Naive thymus-derived CD4-positive, alpha-beta T cell (primary cell): ENCODE measurements at places on chromosomes 12 and 14. TPM values are rescaled to one million over a fixed set of nuclear protein-coding genes. Genes with fewer than 3 reads are reported as not detected.

Gene TRIM9
- 1.7 TPM for total RNA-seq

Gene KIF5A
- total RNA-seq, result 1.0 TPM

Gene LRRK2
- 0.16 TPM for total RNA-seq

Gene GRIP1
- 6.5 TPM for total RNA-seq

Gene CLEC4C
- not detected for total RNA-seq

Gene VWF
- total RNA-seq, result not detected

Gene RNASE7
- total RNA-seq, result not detected in 2 replicates

GRCh38 chr12:51269174-51270066 lies 795 bp downstream of the SMAGP start:
- peak overlapping the region; percentile 50 for H3K27ac ChIP-seq
- H3K4me1 ChIP-seq, result peaks cover 25% of the 10 kb centered on the region
- no peaks in the 10 kb centered on the region for H3K36me3 ChIP-seq
- no peaks in the 10 kb centered on the region for H3K27me3 ChIP-seq
- H3K4me3 ChIP-seq, result peak overlapping the region; percentile 50
- peak; percentile 51 for DNase-seq

DNA sequence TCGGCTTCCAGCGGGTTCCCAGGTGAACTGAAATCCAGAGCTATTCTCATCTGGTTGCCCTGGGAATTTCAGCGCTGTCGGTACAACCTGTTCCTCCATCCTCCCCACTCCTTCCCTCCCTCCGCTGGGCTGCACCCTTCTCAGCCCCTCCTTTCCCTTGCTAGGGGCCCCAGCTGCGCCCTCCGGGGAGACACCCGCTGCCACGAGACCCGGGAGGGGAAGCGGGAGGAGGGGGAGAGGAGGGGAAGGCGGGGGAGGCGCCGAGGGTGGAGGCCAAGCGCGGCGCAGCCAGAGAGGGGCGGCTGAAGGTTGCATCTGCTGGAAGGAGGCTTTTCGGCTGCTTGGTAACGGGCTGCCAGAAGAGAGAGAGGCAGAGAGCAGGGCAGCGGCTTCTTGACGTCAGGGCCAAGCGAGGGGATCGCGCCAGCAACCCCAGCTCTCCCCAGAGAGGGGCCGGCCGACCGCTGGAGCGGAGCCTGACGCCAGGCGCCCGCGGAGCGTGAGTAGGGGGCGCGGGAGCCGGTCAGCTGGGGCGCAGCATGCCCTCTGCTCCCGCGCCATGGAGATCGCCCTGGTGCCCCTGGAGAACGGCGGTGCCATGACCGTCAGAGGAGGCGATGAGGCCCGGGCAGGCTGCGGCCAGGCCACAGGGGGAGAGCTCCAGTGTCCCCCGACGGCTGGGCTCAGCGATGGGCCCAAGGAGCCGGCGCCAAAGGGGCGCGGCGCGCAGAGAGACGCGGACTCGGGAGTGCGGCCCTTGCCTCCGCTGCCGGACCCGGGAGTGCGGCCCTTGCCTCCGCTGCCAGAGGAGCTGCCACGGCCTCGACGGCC lies at the start of gene KCNA5:
Gene KCNA5, plus strand, starts transcription at position 291 of the 831 bp plus-strand sequence. Its CDS starts 269 bp downstream, at position 560.
- no peak within 1 kb of the TSS for H3K27ac ChIP-seq
- H3K4me3 ChIP-seq, result no peak within 1 kb of the TSS
- no peaks in the 10 kb centered on the region for H3K4me1 ChIP-seq
- H3K27me3 ChIP-seq, result peaks cover 6% of the 10 kb centered on the region
- no peaks in the 10 kb centered on the region for H3K36me3 ChIP-seq
- no peak for DNase-seq

- H3K4me3 ChIP-seq, result no peak overlapping the region
- H3K36me3 ChIP-seq, result no peaks in the 10 kb centered on the region
- no peaks in the 10 kb centered on the region for H3K4me1 ChIP-seq
- DNase-seq, result no peak
Observed at GRCh38 chr14:102504328-102504999, 5.1 kb downstream of the ANKRD9 start.

- H3K4me1 ChIP-seq, result peaks cover 14% of the 10 kb centered on the region
- no peak overlapping the region for H3K4me3 ChIP-seq
- no peak overlapping the region for H3K27ac ChIP-seq
- no peaks in the 10 kb centered on the region for H3K36me3 ChIP-seq
- DNase-seq, result no peak
Observed at GRCh38 chr12:11807458-11807857, 158.0 kb downstream of the ETV6 start.

- DNase-seq, result no peak
- no peaks in the 10 kb centered on the region for H3K36me3 ChIP-seq
- no peaks in the 10 kb centered on the region for H3K4me1 ChIP-seq
Observed at GRCh38 chr12:90124914-90125313, 416.3 kb upstream of the ATP2B1 start.

DNA sequence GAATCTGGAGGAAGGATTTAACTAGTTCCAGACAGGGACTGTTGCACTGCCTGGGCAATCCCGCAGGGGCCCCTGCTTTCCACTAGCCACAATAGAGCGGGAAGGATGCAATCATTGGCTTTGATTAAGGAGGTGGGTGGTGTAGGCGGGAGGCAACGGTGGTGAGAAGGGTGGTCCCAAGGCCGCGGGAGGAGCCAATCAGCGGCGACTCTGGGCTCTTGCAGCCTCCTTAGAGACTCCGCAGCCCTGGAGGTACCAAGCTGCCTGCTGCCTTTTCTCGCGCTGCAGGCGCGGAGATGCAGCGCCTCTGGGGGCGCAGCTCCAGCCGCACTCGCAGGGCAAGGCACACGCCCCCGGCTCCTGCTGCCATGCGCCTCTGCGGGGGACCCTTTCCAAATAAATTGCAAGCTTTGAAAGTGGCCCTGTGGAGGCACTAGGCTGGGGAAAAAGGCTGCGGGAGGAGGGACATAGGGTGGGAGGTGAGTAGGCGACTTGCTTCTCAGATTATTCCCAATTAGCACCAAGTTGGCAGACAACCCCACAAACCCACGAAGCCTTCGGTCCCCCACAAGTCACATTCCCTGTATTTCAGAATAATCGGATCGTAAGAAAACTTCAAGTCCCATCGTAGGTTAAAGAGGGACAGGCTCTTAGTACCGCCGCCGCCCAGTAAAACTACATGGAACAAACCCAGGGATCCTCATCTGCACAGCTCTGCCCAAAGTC lies 858 bp upstream of the KCNA1 start:
- H3K36me3 ChIP-seq, result no peaks in the 10 kb centered on the region
- no peak for DNase-seq
- no peaks in the 10 kb centered on the region for H3K27me3 ChIP-seq
- H3K27ac ChIP-seq, result no peak overlapping the region
- no peak overlapping the region for H3K4me3 ChIP-seq
- H3K4me1 ChIP-seq, result peaks cover 3% of the 10 kb centered on the region

GRCh38 chr14:46490238-46490685 lies 161.3 kb downstream of the RPL10L start:
- H3K27me3 ChIP-seq, result no peaks in the 10 kb centered on the region
- no peak overlapping the region for H3K4me3 ChIP-seq
- no peaks in the 10 kb centered on the region for H3K36me3 ChIP-seq
- no peak overlapping the region for H3K27ac ChIP-seq

DNA sequence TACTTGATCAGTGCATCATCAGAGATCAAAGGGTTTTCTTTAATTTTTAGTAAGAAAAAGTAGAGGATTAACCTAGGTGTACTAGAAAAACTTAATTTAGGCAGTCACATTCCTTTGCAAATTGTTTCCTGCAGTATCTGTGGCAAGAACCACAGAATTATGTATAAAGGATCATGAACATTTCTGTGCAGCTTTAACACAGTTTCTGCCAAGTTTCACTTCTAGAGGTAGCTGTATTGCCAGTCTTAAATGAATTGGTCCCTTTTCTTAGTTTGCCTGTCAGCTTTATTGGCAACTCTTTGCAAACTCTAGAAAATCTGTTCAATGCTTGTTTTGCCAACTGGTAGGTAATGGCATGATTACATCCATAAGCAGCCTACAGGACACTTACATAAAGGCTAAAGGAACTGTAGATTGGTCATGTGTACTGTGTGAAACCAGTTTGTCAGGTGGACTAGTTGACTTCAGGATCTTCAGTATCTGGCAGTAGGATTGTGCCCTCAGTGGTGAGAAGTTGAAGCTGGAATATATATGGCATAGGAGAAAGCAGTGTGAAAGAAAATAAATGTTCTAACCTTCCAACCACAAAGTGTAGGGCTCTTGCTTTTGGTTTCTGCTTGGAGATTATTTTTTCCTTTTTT lies 75.9 kb downstream of the TTLL5 start:
- no peak overlapping the region for H3K27ac ChIP-seq
- H3K27me3 ChIP-seq, result no peaks in the 10 kb centered on the region
- H3K4me1 ChIP-seq, result no peaks in the 10 kb centered on the region
- no peak overlapping the region for H3K4me3 ChIP-seq
- H3K36me3 ChIP-seq, result no peaks in the 10 kb centered on the region

- H3K4me3 ChIP-seq, result no peak overlapping the region
- no peaks in the 10 kb centered on the region for H3K36me3 ChIP-seq
- no peaks in the 10 kb centered on the region for H3K4me1 ChIP-seq
- H3K27me3 ChIP-seq, result no peaks in the 10 kb centered on the region
- H3K27ac ChIP-seq, result no peak overlapping the region
Observed at GRCh38 chr14:34334329-34334728, 127.7 kb downstream of the SPTSSA start.

DNA sequence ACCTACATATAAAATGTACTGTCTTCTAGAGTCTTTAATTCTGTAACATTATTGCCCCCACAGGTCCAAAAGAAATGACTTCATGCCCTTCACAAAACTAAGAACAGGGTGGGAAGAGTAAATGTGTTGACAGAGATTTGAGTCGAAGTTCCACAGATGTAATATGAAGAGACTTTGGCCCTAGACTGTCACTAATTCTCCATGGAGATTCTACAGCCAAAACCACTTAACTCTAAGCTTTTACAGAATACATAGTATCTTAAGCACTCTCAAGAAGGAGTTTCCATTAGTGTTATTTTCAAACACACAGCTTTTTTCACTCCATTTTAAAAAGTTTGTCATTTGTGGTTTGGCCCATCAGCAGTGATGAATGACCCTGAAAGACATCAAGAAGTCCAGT lies 56.3 kb downstream of the ABCC9 start:
- H3K27ac ChIP-seq, result no peak overlapping the region
- DNase-seq, result no peak
- H3K4me1 ChIP-seq, result no peaks in the 10 kb centered on the region
- no peaks in the 10 kb centered on the region for H3K36me3 ChIP-seq
- H3K27me3 ChIP-seq, result no peaks in the 10 kb centered on the region
- H3K4me3 ChIP-seq, result no peak overlapping the region

- no peak overlapping the region for H3K27ac ChIP-seq
- no peaks in the 10 kb centered on the region for H3K36me3 ChIP-seq
- DNase-seq, result no peak
- no peak overlapping the region for H3K4me3 ChIP-seq
- no peaks in the 10 kb centered on the region for H3K4me1 ChIP-seq
Observed at GRCh38 chr12:86233126-86233525, 23.1 kb downstream of the MGAT4C start.

GRCh38 chr14:36439766-36440165 lies 80.3 kb downstream of the NKX2-1 start:
- H3K27me3 ChIP-seq, result no peaks in the 10 kb centered on the region
- H3K36me3 ChIP-seq, result no peaks in the 10 kb centered on the region
- DNase-seq, result no peak
- no peak overlapping the region for H3K4me3 ChIP-seq
- no peak overlapping the region for H3K27ac ChIP-seq

DNA sequence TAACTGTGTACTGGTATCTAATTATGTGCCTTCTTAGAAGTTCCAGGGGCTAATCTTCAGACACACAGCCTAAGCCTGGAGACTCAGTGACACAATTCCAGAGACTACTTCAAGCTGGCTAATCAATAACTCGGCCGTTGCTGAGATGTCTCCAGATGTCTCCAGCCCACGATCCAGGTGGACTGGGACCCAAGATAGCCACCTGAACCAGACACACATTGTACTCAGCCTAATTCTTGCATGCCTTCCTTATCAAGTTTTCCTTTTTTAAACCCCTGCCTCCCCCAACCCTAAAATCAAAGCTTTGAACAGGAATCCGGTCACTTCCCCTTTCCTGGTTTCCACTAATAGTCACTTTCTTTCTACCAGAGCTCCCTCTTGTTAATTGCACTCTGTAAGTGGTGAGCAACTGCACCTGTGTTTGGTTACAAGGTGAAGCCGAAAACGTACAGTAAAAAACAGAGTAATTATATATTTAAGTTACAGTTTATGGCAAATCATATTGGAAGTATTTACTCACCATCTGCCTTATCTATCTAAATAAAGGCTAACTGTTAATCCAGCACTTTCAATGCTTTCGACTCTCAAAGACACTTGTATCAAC lies 39.8 kb upstream of the PTGDR start:
- no peak overlapping the region for H3K4me3 ChIP-seq
- no peak overlapping the region for H3K27ac ChIP-seq
- no peak for DNase-seq
- no peaks in the 10 kb centered on the region for H3K27me3 ChIP-seq
- no peaks in the 10 kb centered on the region for H3K36me3 ChIP-seq
- H3K4me1 ChIP-seq, result no peaks in the 10 kb centered on the region

- DNase-seq, result no peak
- no peaks in the 10 kb centered on the region for H3K27me3 ChIP-seq
- H3K4me3 ChIP-seq, result no peak overlapping the region
- no peaks in the 10 kb centered on the region for H3K36me3 ChIP-seq
Observed at GRCh38 chr14:26872515-26873361, 274.9 kb upstream of the NOVA1 start.

- H3K4me3 ChIP-seq, result no peak overlapping the region
- DNase-seq, result no peak
- H3K4me1 ChIP-seq, result peaks cover 22% of the 10 kb centered on the region
- no peak overlapping the region for H3K27ac ChIP-seq
Observed at GRCh38 chr12:82361461-82361915, 3.2 kb downstream of the METTL25 start.
